SW480 (cell line): ENCODE measurements at places on chromosomes 7 and 10.

DNA sequence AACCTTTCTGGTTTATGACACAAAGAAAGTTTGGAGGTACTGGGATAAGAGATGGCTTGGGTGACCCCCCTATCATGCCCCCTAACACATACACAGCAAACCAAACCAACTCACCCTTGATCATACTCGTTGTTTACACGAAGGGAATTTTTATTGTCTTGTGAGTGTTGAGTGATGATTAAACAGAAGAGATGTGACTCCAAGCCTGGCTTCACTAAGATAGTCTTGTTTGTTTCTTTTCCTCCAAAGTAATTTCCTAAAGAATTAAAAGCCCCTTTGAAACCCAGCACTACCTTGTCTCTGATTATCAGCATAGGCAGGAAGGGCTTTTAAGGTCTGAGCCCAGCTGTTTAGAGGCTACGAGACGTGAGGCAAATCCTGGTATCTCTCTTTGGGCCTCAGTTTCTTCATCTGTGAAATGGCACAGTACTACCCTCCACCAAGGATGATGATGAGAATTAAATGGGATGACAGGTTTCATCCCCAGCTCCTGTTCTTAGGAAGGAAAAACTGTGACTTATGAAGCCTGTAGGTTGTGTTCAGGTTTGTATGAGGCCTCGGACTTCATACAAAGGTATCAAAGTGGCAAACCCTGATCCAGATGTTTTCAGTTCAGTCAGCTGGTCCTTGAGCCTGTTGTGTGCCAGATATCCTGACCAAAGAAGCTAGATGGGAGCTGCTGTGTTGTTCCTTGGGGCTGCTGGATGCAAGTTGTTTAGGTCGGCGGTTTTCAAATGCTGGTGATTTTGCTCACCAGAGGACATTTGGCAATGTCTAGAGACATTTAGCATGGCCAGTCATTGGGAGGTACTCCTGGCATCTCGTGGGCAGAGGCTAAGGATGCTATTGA is 51.8 kb downstream of the TCF7L2 start:
- no peak for DNase-seq

- DNase-seq, result no peak
These were observed 22.7 kb upstream of the CBLL1 start for GRCh38 chr7:107721286-107721685.

DNA sequence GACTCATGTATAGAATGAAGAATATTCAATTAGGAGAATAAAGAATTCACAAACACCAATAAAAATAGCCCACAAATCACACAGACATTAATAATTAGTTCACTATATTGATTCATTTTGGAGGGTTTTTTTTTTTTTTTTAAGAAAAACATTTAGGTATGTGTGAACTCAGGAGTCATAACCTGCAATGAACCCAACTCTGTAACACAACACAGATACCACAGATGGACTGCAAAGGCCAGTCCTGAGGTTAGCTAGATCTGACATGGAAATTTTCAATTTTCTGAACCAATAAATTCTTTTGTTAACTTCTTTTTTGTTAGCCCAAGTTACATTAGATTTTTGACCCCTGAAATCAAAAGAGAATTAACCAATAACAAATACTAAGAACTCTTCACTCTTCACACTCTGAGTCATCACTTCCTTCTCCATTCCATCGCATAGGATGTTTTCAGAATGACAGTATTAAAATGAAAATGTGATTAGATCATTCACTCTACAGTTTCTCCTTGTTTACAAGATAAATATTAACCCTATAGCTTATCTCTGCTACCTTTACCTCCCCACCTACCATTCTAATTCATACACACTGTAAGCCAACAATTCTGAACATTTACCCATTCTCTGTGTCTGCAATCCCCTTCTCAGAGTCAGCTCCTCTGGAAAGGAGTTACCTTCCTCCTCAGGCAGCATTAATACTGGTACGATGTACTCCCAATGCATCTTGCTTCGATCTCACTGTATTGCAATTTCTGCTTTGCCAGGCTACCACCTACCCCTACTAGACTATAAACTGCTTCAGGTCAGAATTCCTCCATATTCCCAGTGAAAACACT is 141.5 kb downstream of the LRRN3 start:
- DNase-seq, result peak; percentile 4

DNA sequence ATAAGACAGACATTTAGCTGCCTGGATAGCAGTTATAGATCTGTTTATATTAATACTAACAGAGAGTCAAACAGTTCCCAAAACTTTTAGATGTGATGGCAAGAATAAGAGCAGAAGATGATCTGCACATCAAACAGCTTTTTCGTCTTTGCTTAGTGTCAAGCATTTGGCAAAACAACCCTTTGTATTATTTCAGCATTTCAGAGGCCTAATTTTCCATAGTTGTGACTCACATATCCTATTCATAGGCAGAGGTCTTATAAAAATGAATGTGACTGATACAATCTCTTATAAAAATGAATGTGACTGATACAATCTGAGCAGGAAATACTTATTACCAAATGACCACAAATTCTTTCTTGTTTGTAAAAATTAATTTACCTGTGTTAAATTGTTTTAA is 71.2 kb downstream of the LRRTM3 start:
- no peak for DNase-seq

DNA sequence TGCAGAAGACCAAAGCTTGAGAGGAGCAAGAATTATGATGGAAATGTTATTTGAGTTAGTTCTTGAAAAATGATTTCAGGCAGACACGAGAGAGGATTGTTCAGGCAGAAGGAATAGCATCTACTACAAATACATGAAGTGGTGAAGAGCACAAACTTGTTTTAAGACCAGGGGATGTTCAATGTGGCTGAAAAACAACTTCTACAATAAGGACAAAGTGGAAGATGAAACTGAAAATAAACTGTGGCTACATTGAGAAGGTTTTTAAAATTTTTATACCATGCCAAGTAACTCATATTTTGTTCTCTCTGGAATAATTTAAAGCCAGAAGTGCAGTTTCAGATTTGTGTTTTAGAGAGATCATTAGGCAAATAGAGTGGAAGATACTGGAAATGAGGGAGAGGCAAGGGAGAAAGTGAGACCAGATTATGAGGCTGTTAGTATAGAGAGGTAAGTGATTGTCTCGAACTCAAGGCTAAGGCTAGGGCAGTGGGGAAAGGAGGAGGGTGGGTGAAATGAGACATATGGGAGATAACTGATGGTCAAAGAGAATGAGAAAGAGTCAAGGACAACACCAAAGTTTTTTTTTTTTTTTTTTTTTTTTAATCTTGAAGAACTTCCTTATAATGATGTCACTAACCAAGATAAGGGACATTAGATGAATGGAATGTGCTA is 115.4 kb downstream of the MDFIC start:
- DNase-seq, result no peak

DNA sequence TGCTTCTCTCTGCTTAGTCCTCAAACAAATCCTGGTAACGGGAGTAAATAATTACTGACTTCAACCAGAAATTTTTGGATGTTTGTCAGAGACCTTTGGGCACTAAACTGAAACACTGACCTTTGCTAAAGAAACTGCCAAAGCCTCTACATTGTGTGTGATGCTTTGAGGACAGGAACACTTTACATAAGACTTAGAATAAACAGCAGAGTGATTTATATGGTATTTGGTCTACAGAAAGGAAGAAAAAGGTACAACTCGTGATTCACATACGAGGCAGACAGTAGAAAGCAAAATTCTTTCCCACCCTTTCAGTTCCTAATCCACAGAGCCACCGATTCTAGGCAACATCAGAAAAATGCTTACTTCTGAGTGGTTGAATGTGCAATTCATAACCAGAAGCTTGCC is 59.8 kb downstream of the SLC16A12 start:
- DNase-seq, result no peak

- DNase-seq, result peak; percentile 41
These were observed 83.8 kb downstream of the BMS1 start for GRCh38 chr10:42866115-42866995.

- peak; percentile 86 for DNase-seq
These were observed 13.1 kb downstream of the IFT22 start for GRCh38 chr7:101308245-101309085.

DNA sequence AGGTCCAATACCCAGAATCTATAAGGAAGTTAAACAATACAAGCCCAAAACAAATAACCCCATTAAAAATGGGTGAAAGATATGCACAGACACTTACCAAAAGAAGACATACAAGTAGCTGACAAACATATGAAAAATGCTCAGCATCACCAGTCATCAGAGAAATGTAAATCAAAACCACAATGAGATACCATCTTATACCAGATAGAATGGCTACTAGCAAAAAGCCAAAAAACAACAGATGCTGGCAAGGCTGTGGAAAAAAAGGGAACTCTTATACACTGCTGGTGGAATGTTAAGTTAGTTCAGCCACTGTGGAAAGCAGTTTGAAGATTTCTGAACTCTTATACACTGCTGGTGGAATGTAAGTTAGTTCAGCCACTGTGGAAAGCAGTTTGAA is 331.1 kb downstream of the KIF20B start:
- no peak for DNase-seq

DNA sequence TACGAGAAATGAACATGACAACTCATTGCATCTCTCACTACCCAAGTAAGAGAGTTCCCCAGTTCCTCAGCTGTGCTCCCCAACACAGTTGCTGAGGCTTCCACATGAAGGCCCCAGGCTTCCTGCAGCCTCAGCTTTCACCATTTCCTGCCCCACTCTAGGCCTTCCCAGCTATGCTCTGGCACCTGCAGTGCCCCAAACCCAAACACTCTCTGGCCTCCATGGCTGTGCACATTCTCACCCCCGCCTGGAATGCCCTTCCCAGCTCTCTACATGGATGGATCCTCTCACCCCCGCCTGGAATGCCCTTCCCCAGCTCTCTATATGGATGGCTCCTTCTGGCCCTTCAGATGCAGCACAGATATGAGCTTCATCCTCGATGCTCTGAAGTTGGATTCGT is 61.3 kb downstream of the KIAA1549 start:
- DNase-seq, result no peak

GRCh38 chr10:29634105-29634504 is 666 bp downstream of the SVIL start:
- DNase-seq, result no peak

DNA sequence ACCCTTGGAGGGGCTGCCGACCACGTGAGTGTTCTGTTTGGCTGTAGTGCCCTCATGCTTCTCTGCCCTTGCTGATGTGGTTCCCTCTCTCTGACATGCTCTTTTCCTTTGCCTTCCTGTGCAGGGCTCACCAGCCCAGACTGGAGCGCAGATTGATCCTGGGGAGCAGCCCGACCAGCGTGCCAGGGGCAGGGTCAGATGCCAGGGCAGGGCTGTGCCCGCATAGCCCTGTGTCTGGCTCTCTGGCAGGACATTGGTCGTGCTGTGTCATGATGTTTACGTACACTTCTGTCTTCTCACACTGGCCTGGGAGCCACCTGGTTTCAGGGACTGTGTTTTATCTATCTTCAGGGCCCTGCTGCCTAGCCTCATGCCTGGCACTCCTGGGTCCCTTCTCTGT is 300.8 kb downstream of the CAMK1D start:
- no peak for DNase-seq

GRCh38 chr7:12581897-12582296 is 11.4 kb downstream of the SCIN start:
- DNase-seq, result no peak

DNA sequence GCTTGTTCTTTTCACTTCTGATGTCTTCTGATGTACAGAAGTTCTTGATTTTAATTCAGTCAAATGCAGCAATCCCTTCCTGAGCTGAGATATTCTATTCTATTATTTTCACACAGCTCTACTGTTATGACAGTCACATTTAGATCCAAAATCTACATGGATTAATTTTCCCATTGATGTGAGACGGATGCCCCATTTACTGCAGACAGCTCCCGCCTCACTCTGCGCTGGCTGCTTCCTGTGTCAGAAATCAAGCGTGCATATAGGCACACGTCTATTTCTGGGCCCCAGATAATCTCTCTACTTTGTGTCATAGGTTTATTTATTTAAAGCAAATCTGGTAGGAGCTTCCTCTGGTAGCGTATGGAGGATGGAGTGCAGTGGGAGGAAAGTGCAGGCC is 6.7 kb downstream of the BNIP3 start:
- DNase-seq, result no peak

- no peak for DNase-seq
These were observed 23.1 kb downstream of the GLRX3 start for GRCh38 chr10:130159192-130159794.

- DNase-seq, result peak; percentile 90
These were observed 538 bp downstream of the TRIM8 start for GRCh38 chr10:102644646-102645387.

- DNase-seq, result no peak
These were observed 9.7 kb downstream of the ABCA13 start for GRCh38 chr7:48180981-48181380.

DNA sequence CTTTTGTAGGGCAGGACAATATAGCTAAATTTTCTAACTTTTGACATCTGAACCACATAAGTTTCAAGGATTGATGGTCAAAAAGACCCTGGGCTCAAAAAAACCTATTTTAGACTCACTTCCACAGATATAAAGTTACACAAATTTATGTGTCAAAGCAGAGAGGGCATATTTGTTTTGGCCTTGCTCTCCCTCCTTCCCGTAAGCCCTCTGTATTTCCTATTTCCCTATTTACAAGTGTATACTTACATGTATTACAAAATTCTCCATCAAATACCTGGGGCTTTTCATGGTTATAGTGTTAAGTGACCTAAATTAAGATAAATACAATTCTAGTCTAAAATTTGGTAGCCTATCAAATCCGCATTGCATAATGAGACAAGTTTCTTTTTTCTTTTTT is 2.6 kb downstream of the KDM7A start:
- DNase-seq, result no peak

GRCh38 chr7:149794661-149795060 is 21.3 kb upstream of the ZNF467 start:
- no peak for DNase-seq

GRCh38 chr10:4181621-4182049 is 396.6 kb upstream of the KLF6 start:
- DNase-seq, result no peak

DNA sequence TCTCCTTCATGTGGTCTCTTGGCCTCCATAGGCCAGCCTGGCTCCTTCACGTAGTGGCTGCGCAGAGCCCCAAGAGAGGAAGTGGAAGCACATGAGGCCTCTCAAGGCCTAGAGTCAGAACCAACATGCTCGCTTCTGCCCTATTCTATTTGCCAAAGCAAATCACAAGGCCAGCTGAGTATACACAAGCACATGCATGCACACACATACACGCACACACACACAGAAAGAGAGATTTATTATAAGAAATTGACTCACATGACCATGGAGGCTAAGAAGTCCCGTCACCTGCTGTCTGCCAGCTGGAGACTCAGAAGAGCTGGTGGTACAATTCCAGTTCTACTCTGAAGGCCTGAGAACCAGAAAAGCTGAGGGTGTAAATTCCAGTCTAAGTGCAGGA is 64.3 kb upstream of the NRP1 start:
- DNase-seq, result no peak

DNA sequence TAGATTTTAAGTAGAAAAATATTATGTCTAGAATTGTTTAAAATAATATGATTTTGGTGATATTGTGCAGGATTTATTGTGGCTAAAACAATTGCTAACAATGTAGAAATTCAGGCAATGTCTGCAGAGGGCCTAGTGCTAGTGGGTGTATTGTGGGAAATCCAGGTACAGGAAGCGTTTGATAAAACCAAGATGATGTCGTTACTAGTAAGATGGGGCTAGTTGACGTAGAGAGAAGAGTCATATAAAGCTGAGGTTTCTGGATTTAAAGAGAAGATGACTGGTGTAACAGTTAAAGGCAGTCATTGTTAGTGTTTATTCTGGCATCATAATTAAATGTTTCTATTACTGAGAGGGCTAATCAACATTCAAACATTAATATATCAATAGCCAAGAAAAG is 43.5 kb downstream of the ADK start:
- DNase-seq, result no peak

GRCh38 chr7:19062216-19062615 is 55.2 kb downstream of the TWIST1 start:
- no peak for DNase-seq

GRCh38 chr7:20307119-20307518 is 23.6 kb upstream of the ITGB8 start:
- no peak for DNase-seq
